ENCODE measurements at places on chromosomes 6 and 20.
A peak's percentile ranks its signal among the peaks of the same experiment; 100 is the strongest.

- DNase-seq: no peak
These were observed 80.9 kb downstream of the REPS1 start for GRCh38 chr6:138907167-138907566.

- no peak for DNase-seq
These were observed 19.0 kb upstream of the DOK5 start for GRCh38 chr20:54456423-54456822.

- DNase-seq: no peak
These were observed 58.1 kb downstream of the RNF217 start for GRCh38 chr6:125020385-125020784.

DNA sequence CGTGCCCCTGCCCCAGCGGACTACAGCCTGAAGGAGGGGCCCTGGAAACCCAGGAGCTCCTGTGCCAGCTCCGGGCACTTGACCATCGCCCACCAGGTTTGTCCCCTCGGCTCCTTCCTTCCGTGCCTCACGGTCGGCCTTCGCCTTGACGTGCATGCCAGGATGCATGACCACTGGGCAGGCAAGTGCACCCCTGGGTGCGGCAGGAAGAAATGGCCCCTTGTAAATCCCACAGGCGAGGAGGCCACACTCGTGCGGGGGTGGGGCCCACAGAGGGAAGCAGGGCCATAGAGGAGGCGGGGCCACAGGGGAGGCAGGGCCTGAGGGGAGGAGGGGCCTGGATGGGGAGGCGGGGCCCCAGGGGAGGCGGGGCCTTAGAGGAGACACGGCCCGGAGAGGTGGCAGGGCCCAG is 81.7 kb downstream of the YTHDF1 start:
- DNase-seq: peak; percentile 14

- peak; percentile 51 for DNase-seq
These were observed 8.5 kb downstream of the GRIK2 start for GRCh38 chr6:101401792-101402621.

GRCh38 chr6:140830666-140831065 is 1302.1 kb upstream of the GJE1 start:
- DNase-seq: no peak

GRCh38 chr6:109458774-109459531 is 3.4 kb upstream of the MICAL1 start:
- DNase-seq: no peak

- no peak for DNase-seq
These were observed 95.7 kb downstream of the SCP2D1 start for GRCh38 chr20:18909254-18909653.

DNA sequence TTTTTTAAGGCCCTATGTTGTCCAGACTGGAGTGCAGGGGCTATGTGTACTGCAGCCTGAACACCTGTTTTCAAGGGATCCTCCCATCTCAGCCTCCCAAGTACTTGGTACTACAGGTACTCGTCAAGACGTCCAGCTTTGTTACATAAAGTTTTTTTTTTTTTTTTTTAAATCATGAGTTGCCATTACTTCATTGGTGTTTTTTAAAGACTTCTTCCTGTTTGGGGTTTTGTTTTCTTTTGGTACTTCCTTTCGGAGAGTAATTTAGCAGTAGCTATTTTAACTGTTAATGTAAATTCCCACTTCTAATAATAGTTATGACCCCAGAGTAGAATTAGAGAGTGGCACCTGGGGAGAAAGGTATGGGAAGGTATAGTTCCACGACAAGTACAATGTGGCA is 10.5 kb downstream of the ZNFX1 start:
- DNase-seq: no peak

DNA sequence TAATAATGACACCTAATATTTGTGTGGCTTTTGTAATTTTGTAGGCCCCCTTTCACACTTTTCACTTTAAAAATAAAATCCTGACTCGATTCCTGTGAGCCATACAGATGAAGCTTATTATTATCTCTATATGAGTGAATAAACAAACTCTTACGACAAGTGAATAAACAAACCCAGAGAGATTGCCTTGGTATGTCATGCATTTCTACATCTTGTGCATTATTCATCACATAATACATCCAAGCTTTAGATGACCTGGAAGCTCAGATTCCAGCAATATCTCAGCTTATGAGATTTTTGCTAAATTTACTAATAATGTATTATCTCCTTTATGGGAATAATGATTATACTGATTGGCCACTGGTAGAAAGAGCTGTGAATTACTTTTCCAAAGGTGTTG is 248.2 kb downstream of the TBX18 start:
- DNase-seq: no peak

GRCh38 chr6:125191916-125192609 is 38.5 kb downstream of the TPD52L1 start:
- peak; percentile 20 for DNase-seq

- DNase-seq: no peak
These were observed 27.9 kb upstream of the ZFP64 start for GRCh38 chr20:52219441-52219840.

DNA sequence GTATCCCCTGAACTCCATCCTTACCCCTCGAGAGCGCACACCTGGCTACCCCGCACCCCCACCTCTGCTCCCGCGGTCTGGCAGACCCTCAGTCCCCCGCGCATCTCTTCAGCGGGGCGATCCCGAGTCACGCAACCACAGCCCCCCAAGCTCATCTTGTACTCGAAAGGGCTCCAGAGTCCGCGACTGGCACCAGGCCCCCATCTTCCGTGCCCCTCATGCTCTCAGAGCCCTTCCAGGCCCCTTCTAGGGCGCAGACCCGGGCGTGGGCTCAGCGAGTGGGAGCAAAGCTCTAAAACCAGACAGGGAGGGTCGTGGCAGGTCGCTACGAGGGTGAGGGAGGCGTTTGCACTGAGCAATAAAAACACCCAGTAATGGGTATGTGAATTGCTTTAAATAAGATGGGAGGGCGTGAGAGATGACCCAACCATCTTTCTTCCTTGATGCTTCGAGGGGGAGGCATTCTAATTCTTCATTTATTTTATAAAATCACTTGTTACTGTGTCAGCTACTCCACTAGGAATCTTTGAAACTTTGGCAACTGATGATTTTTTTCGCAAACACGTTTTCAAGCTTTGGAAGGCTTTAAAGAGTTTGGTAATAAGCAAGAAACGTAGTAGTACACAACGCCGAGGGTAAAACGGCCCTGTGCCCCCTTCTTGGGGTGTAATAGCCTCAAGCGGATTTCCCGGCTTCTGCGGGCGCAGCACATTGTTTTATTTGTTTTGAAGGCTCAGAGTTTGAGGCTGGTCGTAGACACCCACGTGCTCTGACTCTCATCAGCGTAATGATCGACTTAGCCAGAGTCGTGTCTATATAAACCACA is 42.6 kb upstream of the SUPT3H start:
- no peak for DNase-seq

- DNase-seq: no peak
These were observed 443.9 kb downstream of the CDKAL1 start for GRCh38 chr6:20978151-20978614.

DNA sequence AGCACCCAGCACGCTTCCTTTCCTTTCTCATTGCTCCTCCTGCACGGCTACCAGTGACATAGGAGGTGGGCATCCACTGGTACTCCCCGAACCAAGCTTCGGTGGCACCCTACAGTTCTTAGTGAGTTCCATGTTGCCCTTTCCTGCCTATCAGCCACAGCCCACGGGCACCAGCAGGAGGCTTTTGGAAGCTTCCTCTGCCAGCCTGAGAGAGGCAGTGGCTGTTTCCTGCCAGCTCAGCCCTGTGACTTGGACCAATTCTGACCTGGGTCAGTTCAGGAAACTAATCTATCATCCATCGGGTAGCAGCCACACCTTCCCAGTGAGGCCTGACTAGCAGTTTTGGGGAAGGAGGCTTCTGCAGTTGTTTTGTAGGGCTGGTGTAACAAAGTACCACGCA is 176.4 kb upstream of the UST start:
- no peak for DNase-seq

DNA sequence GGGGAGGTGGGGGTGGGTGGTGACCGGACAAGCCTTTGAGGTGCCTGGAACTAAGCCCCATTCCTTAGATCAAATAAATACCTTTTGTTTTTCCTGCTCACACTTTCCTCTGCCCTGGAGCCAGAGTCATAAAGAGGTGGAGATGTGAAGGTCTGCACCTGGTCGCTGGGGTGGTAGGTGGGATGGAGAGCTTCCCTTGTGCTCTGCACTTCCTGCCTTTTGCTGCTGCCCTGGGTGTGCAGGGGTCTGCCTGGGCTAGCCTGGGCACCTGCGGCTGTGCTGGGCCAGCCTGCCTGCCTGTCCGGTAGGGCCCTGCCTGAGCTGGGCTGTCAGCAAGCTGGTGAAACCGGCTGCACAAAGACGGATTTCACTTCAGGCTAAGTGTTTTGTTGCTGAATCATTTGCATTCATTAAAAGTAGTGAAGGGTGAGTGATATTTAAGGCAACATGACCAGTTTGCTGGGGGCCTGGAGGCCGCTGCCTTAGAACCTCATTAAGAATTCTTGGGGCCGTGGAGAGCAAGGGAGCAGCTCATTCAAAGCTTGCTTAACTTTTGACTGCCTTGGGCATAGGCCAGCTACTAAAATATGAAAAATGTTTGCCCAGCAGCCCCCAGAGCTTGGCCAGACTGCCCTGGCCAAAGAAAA is 20.5 kb downstream of the PTK7 start:
- DNase-seq: no peak

DNA sequence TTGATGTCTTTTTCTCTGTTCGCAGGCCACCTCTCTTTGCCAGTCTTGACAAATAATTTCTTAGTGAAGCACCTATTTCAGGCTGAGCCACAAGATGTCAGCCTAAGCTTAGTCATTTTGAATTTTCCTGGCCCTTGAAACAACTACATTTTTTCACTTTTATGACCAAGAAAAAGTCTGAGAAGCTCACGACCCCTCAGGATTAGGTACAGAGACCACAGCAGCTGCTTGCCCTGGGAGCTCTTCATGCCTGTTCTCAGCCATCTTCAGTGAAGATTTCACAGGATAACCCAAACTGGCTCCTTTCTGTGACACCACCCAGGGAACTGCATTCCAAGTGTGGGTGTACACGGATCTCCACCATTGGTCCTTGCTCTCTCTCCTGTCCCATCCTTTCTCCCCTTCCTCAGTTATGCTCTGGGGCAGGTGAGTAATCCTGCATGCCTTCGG is 38.4 kb upstream of the SPTLC3 start:
- DNase-seq: no peak

GRCh38 chr20:16573001-16573965 is at the start of gene KIF16B:
TSS of gene KIF16B (minus strand) at chr20:16573448. CDS start at chr20:16573275, 173 bp downstream.
- peak; percentile 85 for DNase-seq

DNA sequence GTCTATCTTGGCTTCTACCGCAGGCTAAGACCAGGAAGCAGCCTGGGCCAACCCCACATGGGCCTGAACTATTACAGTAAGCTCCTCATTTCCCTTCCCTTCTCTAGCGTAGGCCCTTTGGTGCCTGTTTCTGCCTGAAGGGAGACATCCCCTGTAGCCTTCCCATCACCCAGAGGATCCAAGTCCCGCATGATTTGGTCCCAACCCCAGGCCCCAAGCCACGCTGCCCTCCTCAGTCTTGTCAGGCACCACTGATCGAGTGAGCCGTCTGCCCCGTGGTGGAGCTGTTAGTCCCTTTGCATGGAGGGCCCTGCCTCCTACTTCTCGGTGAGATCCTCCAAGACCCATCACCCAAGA is 46.4 kb downstream of the EBF4 start:
- DNase-seq: no peak

GRCh38 chr6:111667931-111668330 is 62.3 kb upstream of the TRAF3IP2 start:
- DNase-seq: no peak

- no peak for DNase-seq
These were observed 31.0 kb downstream of the UNC5CL start for GRCh38 chr6:41008011-41008410.

DNA sequence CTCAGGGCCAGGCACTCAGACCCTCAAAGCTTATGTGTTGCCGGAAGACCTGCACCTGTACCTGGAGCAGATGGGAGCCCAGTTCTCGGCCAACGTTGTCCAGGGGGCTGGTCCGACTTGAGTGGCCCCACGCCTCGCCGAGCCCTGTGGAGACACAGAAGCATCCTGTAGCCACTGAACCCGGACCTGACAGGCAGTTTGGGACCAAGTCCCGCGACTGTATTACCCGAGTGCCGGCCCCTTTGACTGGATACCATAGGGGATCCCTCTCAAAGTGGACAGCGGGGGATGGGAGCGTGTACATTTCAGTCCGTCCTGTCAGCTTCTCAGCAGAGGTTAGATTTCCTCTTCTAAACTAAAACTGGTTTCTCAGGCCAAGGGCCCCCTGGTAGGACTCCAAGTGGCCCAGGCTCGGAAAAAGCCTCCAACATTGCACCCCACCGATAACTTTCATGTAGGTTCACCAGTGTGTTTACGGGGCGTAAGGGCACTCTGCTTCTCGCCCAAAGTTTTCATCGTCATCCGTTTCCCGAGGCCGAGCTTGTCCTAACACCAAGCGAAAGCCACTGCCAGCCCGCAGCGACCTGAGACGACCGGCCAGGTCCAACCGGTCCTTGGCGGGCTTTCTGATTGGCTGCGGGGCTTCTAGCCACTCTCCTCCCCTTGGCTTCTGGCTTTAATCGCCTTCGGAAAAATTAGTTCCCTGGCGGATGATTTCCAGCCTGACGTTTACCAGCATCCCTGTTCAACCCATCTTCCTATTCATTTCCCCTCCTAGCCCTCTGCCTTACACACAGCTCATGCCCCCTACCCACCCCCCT is 10.8 kb downstream of the SIM1 start:
- DNase-seq: no peak

- DNase-seq: no peak
These were observed 3.1 kb downstream of the BMP6 start for GRCh38 chr6:7728855-7729590.

GRCh38 chr20:38115896-38116295 is 49.2 kb downstream of the TGM2 start:
- no peak for DNase-seq

DNA sequence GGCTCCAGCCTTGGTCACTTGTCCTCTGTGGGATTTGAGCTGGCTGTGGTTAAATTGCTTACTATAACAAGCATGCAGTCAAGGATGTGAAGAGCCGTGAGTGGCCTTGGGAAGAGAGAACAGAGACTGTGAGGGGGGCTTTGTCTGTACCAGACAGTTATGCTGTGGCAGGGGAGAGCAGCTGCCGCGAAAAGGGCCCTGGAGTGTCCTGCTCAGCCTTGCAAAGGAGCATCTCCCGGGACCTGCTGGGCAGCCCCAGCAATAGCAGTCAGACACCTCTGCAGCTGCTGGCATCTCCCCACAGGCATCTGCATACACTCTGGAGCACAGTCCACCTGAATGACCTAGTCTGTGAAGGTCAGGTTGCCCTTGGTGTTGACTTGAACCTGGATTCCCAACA is 6.3 kb downstream of the EBF4 start:
- DNase-seq: no peak

Data from dorsolateral prefrontal cortex (tissue), 122 donors.